ENCODE measurements at places on chromosomes 7 and 10.
A peak's percentile ranks its signal among the peaks of the same experiment; 100 is the strongest.

GRCh38 chr7:50431316-50431715 is 18.8 kb downstream of the FIGNL1 start:
- DNase-seq: no peak

- DNase-seq: no peak
These were observed 51.7 kb downstream of the ADCY1 start for GRCh38 chr7:45625714-45626440.

DNA sequence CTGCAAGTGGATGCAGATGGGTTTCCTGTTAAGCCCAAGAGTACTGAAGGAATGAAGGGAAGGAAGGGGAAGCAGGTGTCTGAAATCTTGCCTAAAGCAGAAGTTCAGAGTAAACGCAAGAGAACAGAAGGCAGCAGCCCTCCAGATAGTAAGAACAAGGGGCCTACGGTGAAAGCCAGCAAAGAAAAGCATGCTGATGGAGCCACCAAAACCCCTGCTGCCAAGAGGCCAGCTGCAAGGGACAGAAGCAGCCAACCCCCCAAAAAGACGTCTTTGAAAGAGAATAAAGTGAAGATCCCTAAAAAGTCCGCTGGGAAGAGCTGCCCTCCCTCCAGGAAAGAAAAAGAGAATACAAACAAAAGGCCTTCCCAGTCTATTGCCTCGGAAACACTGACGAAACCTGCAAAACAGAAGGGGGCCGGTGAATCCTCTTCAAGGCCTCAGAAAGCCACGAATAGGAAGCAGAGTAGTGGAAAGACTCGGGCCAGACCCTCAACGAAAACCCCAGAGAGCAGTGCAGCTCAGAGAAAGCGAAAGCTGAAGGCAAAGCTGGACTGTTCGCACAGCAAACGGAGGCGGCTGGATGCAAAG is 152.5 kb downstream of the LCOR start:
- DNase-seq: no peak

GRCh38 chr7:22318376-22318775 is 38.6 kb downstream of the RAPGEF5 start:
- DNase-seq: no peak

- peak; percentile 27 for DNase-seq
These were observed 34.8 kb downstream of the KLF6 start for GRCh38 chr10:3750006-3750816.

- DNase-seq: no peak
These were observed 448.9 kb downstream of the PLXDC2 start for GRCh38 chr10:20265146-20265545.

DNA sequence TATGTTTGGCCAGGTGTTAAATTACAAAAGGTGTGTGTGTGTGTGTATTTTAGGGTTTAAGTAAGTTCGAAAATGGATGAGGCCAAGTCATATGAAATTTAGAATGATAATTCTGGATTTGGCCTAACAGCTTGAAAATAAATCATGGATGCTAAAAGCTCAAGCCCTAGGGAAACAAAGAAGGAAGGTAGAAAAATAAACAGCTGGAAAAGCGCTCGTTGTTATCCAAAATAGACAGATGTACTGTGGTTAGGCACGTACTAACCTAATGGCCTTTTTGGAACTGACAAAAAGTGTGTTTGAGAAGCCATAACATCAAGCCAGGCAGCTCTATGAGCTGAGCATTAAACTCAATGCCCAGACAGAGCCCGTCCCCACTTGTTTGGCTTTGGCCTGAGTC is 17.5 kb upstream of the PALS2 start:
- no peak for DNase-seq

DNA sequence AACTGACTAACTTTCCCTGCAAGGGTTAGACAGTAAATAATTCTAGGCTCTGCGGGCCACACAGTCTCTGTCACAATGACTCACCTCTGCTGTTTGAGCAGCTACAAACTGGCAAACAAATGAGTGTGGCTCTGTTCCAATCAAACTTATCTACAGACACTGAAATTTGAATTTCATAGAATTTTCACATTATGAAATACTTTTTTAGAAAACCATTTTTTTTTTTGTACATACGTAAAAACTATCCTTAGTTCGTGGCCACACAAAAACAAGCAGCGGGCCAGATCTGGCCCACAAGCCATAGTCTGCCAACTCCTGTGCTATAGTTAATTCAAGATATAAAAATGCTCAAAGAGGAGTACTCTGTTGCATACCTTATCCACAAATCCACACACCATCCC is 32.6 kb downstream of the PIP4K2A start:
- DNase-seq: peak; percentile 32

GRCh38 chr10:93703066-93703465 is 674 bp upstream of the FRA10AC1 start:
- DNase-seq: no peak

DNA sequence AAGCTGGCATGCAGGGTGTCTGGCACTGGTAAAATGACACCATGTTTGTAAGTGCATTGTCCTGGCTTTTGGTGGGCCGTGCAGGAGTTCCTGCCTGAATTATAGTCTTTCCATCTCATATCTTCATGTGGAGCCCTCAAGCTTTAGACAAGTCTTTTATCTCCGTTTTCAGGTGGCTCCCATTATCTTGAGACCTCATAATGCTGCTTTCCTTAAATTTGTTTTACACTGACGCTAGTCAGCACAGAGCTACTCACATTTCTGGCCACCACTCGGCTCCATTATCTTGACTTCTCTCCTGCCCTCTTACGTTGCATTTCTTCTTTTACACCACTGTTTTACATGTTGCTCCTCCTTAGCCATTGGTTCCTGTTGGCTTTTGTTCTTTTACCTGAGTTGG is 37.2 kb downstream of the LRRC4 start:
- no peak for DNase-seq

DNA sequence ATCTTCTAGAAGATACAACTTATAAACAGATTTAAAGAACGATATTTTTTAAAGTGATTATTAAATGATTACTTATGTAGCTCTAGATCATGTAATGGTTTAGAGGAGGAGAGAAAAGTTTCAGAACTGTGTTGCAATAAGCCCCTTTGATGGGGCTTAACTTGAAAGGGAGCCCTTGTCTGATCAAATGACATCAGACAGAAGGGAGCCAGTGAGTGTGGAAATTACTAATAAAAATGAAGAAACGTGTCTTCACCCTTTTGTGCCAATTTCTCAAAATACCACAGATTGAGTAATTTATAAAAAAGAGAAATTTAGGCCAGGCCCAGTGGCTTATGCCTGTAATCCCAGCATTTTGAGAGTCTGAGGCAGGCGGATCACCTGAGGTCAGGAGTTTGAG is 318.2 kb downstream of the EXOC4 start:
- no peak for DNase-seq

DNA sequence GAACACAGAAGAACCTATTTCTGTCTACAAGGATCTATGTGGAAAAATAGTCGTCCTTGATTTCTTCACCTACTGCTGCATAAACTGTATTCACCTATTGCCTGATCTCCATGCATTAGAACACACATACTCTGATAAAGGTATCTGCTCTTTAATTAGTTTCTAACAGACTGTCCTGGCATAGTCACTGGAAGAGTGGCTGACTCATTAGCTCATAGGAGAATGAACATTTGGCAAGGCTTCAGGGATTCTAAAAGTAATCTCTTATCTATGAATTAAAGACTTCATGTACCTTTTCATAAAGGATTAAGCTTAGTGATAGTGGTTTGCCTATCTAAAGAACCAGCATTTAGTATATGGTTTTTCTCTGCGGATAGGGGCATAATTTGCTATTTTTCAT is 4.1 kb downstream of the NHLRC2 start:
- no peak for DNase-seq

DNA sequence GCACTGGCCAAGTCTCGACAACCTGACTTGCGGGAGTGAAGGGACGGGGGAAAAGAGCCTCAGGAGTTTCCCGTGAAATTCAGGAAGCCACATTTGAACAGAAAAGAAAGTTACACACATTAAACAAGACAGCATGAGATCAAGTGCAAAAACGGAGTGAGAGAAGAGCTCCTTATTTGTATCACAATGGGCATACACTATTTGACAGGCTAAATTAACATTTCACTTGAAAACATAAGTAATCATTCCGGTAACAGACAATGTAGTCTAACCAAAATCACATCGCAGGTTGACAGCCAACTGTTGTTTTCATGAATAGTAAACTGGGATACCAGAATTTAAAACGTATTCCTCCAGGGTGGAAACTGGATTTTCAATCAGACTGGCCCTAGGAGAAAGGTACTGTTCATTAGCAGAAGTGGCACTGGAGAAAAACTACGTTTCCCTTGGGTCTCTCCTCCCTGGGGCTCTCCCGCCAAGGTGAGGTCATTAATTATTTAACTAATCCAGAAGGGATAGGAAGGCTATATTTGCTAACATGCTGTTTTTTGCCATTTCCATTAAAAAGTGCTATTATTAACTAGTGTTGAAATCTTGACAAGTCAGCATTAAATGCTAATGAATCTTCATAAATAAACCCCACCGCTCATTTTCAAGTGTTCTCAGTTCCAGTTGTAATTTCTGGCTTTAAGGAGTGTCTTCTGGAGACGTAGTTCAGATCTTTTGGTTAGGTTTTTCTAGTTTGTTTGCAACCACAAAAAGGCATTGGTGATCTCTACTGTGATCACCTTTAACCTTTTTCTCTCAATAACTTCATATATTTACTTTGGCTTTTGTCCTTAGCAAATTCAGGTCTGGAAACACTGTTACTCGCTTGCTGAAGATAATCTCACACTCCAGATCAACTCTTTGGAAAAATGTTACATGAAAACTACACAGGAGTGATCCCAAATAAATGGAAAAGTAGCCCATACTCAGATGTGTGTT is 25.1 kb downstream of the RHEB start:
- DNase-seq: no peak

DNA sequence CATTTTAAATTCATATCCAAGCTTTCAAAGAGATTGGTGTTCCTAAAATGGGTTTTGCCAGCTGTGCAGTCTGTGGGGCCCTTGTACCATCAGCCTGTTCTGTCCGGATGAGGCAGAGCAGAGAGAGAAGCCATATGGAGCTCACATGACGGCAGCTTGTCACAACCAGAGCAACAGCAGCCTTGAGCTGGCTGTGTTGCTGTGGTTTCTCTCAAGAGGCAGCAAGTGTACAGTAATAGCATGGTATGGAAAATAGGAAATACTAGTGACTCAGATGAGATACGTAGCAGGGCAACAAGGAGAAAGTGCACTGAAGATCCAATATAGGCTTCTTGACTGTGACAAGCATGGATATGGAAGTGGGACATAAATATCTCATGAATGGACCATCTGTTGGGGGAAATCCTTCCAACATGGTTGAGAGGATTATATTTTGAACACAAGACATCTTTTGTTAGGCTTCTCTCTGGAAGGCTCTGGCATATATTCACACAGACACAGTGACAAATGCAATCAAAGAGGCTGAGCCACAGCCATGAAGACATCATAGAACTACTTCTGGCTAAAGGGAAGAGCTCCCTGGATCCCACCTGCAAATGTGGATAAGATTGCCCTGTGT is 251.0 kb upstream of the TAC1 start:
- DNase-seq: no peak

- no peak for DNase-seq
These were observed 91.6 kb upstream of the GSDME start for GRCh38 chr7:24848878-24849277.

GRCh38 chr10:24862589-24862988 is 89.8 kb downstream of the PRTFDC1 start:
- DNase-seq: no peak

- no peak for DNase-seq
These were observed 219.6 kb downstream of the PTEN start for GRCh38 chr10:88082806-88083596.

DNA sequence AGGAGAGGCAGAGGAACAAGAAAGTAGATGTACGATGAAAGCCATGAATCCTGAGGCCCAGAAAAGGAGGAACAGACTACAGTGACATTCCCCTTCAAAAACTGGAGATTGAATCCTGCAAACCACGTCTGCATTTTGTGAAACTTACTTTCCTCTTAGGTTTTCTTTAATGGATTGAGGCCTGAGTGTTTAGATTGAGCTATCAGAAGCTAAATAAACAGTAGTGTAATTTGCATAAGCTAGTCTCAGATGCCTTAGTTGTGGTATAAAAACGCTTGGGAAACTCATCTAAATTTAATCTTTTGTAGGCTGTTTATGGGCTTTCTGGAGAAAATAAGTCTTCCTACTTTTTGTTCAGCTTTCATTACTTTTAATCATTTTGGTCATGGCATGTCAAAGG is 94.8 kb upstream of the HDAC9 start:
- DNase-seq: no peak

DNA sequence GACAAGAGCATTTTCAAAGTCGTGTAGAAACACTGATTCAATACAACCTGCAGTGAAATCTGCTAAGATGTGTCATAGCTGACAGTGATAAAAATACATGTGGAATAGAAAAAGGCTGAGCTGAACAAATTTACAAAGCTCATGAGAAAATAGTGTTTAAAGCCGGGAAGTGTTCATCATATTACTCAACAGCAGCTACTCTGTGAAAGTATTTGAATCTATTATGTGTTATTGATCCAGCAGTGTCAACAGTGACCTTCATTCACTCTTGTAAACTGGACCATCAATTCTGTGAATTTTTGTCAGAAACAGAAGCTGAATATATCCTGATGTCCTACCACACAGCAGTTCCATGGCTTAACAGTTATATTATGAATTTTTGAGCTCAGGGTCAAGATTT is 11.6 kb downstream of the DYDC1 start:
- no peak for DNase-seq

- no peak for DNase-seq
These were observed 578.8 kb downstream of the NRG3 start for GRCh38 chr10:82453678-82454293.

GRCh38 chr7:156472267-156472666 is 168.3 kb upstream of the RNF32 start:
- DNase-seq: no peak

- no peak for DNase-seq
These were observed 41.3 kb downstream of the ARID5B start for GRCh38 chr10:61942604-61943461.

DNA sequence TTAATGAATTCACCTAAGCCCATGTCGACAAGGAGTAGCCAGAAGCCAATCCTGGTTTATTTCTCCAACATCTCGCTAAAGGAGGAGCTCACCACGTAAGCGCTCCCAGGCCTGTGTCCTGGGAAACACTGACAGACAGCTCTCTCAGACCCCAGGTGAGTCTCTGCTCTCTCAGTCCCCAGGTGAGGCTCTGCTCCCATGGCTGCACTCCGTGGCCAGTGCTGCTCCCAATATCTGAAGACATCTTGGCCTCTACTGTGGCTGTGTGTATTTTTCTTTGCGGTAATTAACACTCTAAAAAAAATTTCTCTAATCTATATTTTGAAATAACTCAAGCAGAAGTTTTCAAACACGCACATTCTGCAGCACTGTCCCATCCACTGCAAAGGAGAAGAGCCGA is 564.5 kb downstream of the PTPRN2 start:
- DNase-seq: no peak

- DNase-seq: no peak
These were observed 167.1 kb downstream of the C7orf25 start for GRCh38 chr7:42744746-42745145.

- no peak for DNase-seq
These were observed 52.2 kb downstream of the IFIT5 start for GRCh38 chr10:89466599-89467035.

GRCh38 chr7:151272405-151272804 is 23.9 kb upstream of the SMARCD3 start:
- DNase-seq: no peak

GRCh38 chr7:140383954-140384713 is 14.2 kb downstream of the SLC37A3 start:
- DNase-seq: no peak

Measured in hepatic stellate cell (primary cell).